ENCODE measurements at places on chromosomes 2 and 18. TPM values are rescaled to one million over a fixed set of nuclear protein-coding genes. Genes with fewer than 3 reads are reported as not detected.

MROH2A gene
- not detected for total RNA-seq

HOXD12 gene
- not detected for total RNA-seq

CRYGD gene
- total RNA-seq, result not detected

MC2R gene
- total RNA-seq, result not detected

KIF1A gene
- total RNA-seq, result not detected

MGAT4A gene
- 0.83 TPM for total RNA-seq

FOXD4L1 gene
- 0.17 TPM for total RNA-seq

All from smooth muscle cell of trachea (primary cell).